ENCODE measurements at places on chromosomes 1 and 21. TPM values are rescaled to one million over a fixed set of nuclear protein-coding genes. Genes with fewer than 3 reads are reported as not detected.
A peak's percentile ranks its signal among the peaks of the same experiment; 100 is the strongest.

DNA sequence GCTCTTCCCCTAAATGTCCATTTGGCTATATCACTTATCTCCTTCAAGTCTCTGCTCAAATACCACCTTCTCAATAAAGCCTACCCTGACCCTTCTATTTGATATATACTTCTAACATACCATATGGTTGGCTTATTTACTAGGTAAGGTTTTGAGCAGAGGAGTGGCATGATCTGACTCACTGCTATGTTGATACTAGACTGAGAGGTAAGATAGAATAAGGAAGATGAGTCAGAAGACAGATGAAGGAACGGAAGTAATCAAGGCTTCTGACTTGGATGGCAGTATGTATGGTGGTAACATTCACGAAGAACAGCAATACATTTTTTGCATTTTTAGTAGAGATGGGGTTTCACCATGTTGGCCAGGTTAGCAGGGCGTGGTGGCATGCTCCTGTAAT lies 4.8 kb upstream of the HRNR start:
- peak; percentile 6 for DNase-seq

The AQP10 gene
- total RNA-seq, result not detected

The LENEP gene
- total RNA-seq, result not detected

DNA sequence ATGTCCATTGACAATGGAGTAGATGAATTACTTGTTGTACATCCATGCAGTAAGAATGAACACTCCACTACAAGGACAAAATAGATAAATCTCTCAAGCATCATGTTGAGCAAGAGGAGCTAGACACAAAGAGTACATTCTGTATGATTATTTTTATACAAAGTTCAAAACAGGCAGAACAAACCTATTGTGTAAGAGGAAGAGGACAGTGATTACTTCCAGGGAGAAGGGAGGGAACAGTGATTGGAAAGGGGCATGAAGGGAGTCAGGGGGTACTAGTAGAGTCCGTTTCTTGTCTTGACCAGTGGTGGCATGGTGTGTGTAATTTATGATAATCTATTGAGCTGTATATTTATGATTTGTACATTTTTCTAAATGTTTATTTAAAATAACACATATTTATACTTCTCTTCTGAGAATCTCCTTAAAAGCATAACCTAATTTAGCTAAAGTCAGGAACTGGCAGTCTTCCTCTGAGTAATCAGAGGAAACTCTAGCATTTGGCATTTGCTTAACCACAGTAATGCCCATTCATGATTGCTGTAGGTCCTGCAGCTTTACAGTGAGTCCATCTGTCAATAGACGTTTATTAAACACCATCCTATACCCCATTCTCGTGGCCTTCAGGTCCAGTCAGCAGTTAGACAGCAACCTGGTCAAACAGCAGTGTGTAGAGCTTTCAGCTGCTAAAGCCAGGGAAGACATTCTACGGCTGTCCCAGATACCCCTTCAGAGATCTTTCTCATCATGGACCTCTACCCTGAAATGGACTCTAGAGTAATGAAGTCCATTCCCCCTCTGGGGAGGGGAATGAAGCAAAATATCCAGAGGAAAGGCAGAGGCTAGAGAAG lies 114.1 kb upstream of the GALNT2 start:
- DNase-seq, result peak; percentile 57

The KANK4 gene
- not detected for total RNA-seq

The NUDT4B gene
- 8.8 TPM for total RNA-seq

DNA sequence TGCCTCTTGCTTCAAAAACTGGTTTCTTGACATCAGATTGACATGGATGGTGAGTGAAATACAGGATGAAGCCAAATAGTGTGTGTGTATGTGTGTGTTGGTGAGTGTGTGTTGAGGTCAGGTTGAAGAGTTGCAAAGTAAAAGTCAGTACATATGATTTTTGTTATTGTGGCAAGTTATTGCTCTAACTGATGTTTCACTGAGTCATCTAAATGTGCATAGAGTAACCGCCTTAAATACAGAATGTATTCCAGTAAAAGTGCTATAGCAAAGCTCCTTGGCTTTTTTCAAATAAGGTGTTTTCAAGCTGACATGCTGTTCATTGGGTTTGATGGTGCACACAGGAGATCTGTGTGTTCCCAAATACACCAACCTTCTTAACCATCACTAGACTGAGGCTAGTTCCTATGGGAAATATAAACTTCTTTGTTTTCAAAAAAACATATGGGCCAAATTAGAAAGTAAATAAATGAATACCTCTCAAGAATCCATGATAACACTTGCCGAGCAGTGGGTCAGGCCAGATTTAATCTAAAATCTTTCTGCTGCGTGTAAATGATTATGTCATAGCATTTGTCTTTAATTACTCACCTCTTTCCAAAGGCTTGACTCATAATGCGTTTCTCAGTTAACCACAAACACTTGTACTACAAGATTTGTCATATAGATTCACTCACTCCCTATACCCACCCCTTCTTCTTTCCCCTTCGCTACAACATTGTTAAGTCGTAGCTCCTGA lies 151.1 kb downstream of the LYPLAL1 start:
- peak; percentile 50 for DNase-seq

GRCh38 chr1:240829487-240829886 lies 217.5 kb upstream of the GREM2 start:
- no peak for DNase-seq

DNA sequence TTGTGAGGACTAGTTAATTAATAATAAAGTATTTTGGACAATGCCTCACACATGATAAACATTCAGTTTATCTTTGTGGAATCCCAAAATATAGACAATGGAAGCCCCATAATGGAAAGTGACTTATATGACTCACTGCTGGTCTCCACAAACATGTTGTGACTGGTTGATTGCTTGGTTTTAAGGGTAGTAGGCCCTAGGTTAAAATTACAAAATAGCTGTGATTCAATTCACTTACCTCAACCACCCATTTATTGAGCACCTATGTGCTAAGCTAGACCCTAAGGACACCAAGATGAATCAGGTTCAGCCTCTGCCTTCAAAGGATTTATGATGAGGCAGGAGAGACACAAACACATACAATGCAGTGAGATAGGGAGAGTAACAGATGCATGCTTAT lies 42.4 kb downstream of the KANK4 start:
- DNase-seq, result no peak

- DNase-seq, result no peak
Measured at GRCh38 chr1:101316256-101316655, 79.4 kb downstream of the S1PR1 start.

GRCh38 chr1:14111121-14111520 lies 411.1 kb downstream of the PRDM2 start:
- DNase-seq, result no peak

DNA sequence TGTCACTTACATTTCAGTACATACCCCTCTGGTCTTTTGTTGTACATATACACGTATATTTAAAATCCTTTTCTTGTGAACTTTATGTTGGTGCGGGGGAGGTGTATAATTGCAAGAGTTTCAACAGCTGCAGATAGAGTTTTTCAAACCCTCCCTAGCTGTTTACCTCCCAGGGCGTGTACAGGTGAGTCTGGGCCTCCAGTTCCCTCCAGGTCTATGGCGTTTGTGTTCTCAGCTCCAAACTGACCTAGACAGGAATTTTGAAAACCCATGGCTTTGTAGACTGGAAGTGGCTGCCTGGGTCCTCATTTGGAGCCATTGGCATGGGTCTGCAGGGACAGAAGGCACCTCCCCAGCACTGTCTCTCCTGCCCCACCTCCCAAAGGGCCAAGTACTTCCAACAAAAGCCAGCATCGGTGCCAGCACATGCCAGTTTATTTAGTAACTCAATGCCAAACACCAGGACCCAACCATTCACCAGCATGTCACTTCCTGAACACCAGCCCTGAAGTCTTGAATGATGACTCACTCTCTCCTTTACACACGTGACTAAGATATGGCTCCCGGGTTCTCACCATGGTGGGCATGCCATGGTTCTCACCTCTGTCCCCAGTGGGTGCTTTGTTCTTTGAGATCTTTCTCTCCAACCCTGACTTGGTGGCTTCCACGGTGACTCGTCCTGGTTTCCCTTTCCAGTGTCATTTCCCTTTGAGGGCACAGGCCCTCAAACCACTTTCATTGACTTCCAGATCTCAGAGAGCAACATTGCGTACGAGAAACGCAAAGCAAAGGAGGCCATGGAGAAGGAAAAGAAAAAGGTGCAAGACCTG lies 57.3 kb upstream of the EFHD2 start:
- peak; percentile 86 for DNase-seq

DNA sequence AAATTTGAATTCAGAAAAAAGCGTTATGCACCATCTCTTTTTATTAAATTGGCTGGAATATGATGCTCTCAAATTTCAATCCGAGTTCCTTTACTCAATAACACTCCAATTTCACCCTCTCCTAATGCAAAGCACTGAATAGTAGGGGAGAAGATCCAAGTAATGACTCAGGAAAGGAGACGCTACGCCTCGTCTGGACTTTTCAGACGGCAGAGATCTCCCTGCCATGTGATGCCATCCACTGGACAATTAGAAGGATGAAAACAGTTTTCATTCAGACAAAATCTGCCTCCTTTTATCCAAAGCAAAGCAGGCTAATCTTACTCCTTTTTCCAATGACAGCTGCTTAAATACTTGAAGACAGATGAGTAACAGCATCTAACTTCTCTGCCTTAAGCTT lies 242.4 kb upstream of the GREM2 start:
- peak; percentile 9 for DNase-seq
